Panc1 (cell line): ENCODE measurements at places on chromosomes 1 and 21.

- DNase-seq: no peak
Measured at GRCh38 chr1:101995984-101996745, 561 bp downstream of the OLFM3 start.

DNA sequence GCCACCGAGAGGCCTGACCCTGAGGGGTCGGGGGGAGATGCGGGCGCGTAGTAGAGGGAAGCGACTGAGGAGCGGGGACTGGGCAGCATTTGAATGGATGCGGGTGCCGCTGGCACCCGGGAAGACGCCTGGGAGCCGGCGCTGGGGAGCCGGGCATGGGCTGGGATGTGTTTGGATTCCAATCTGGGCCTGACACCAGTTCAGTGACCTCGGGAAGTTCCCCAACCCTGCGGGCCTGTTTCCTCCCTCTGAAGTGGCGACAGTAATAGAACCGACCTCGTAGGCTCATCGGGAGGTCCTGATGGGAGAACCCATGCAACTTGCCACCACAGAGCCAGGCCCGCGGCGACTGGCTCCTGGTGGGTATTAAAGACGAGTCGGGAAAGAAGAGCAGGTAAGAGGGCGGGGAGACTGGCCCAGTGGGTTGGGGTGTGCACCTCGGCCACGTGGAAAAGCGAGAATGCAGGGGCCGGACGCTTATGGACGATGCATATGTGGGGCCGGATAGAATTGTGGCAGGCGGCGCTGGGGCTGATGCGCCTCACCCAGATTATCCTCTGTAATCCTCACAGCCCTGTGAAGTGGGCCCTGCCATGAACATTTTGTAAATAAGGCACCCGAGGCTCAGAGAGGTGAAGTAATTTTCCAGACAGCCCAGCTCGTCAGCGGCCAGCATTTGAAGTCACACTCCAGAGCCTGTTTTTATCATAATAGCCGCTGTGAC is 105.8 kb downstream of the SLC16A1 start:
- no peak for DNase-seq

GRCh38 chr1:63966016-63966415 is 192.2 kb downstream of the ROR1 start:
- no peak for DNase-seq

GRCh38 chr21:40016667-40017066 is 149.4 kb downstream of the PCP4 start:
- no peak for DNase-seq

- no peak for DNase-seq
Measured at GRCh38 chr1:100511058-100511457, 26.9 kb upstream of the GPR88 start.
